ENCODE measurements at places on chromosomes 7 and 10.

GRCh38 chr7:84697506-84697905 lies 489.4 kb downstream of the SEMA3D start:
- peak; percentile 55 for DNase-seq

DNA sequence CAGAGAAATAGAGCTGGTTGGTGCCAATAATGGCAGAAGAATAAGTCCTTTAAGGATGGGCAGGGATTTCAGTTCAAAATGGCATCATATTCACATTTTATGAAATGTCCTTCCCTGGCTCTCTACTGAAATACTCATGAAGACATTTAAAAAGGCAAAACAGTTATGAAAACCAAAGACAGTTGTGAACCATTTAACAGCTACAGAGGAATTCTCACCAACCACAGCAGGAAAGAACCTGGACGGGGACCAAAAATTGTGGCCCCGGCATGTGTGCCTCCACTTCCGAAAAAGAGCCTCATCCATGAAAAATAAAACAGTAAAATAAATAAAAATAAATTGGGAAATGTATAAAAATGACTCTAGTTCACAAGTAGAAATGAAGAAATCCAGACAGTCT lies 539.5 kb downstream of the SUGCT start:
- no peak for DNase-seq

- no peak for DNase-seq
Observed at GRCh38 chr10:62109587-62110293, 158.9 kb downstream of the RTKN2 start.

DNA sequence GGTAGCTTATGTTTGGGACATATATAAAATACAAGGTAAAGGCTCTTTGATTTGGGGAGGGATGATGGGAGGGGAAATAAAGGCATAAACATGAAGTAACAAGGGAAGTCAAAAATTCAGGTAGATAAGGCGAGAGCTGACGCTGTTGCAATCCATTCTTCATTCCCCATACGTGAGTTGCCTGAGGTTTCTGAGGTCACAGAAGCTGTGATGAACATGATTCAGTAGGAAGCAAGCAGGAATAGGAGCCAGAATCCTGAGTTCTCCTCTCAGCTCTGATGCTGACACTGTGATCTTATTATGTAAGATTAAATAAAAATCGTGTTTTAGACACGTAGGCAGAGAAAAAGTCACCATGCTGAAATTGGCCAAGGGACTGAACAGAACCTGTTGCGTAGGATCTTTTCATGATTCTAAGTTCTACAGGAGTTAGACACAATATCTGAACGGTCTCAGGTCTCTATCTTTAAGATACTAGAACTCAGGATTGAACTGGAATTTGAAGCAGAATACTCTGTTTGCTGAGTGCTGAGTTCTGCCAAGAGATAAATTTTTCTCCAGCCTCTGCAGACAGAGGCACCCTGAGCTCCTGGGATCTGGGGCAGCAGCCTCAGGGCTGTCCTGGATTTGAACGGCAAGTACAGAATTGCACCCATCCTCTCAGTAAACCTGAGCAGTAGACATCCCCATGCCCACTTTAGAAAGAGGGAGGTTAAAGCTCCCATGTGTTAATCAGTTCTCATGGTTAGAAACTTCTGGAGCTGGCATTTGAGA lies 21.0 kb downstream of the KLF6 start:
- DNase-seq = no peak

GRCh38 chr7:97021747-97022490 lies 2.7 kb downstream of the DLX5 start:
- no peak for DNase-seq

GRCh38 chr10:123786306-123786705 lies 105.3 kb downstream of the CPXM2 start:
- no peak for DNase-seq

- no peak for DNase-seq
Observed at GRCh38 chr10:47112612-47113011, 187.4 kb upstream of the GDF10 start.

GRCh38 chr7:90596671-90597562 lies 796 bp downstream of the CDK14 start:
- DNase-seq = no peak

DNA sequence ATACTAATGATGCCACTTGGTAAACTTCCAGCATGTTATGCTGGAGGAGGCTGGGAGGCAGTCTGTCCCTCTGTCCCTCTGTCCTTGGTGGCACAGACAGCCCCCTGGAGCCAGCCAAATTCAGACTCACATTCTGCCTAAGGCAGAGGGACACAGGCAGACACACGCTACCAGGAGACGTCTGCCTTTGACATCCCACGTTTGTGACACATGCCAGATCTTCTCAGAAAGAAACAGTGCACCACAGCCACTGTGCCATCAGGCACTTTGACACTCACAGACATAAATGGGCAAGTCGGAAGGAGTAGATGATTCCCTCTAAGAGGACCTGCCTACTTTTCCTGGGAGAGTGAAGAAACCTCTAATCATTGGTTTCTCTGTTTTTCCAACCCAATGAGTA lies 467.0 kb downstream of the DPP6 start:
- no peak for DNase-seq

DNA sequence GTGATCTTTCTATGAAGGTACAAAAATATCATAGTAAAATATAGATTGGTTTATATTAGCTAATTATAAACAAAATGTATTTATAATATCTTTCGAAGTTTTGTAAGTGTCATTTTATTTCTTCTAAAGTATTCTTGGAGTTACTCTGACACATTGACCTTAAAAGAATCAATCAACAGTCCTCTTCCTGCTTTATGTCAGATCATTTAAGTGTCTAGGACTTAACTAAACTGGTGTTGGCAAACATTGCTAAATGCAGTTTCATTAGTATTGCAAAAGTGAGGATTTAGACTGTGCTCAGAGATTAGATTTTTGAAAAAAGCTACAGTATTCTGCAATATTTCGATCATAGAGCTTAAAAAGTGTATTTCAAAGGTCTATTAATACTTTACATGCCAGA lies 10.3 kb downstream of the GLCCI1 start:
- no peak for DNase-seq

Measured in retinal pigment epithelial cell (primary cell).